ENCODE measurements at places on chromosomes 3 and 15. TPM values are rescaled to one million over a fixed set of nuclear protein-coding genes. Genes with fewer than 3 reads are reported as not detected.

The ASB14 gene
- not detected for total RNA-seq

The TP63 gene
- total RNA-seq: 0.51 TPM

The FRMD5 gene
- 18.3 TPM for total RNA-seq

The KNG1 gene
- 0.23 TPM for total RNA-seq

The SLC27A2 gene
- 0.18 TPM for total RNA-seq

The GRAMD1C gene
- 3.9 TPM for total RNA-seq

Measured in Panc1 (cell line).